ENCODE measurements at places on chromosomes 11 and 22. TPM values are rescaled to one million over a fixed set of nuclear protein-coding genes. Genes with fewer than 3 reads are reported as not detected.

GRCh38 chr11:114265122-114265878 lies 30.9 kb upstream of the NNMT start:
- no peak for DNase-seq

Gene MIOX
- total RNA-seq, result under 0.01 TPM

- no peak for DNase-seq
Observed at GRCh38 chr11:63564056-63564774, 1.0 kb upstream of the PLAAT2 start.

Gene YPEL4
- total RNA-seq, result 0.72 TPM

GRCh38 chr11:36703055-36703404 lies 105.0 kb upstream of the RAG2 start:
- no peak for DNase-seq

Gene PGA5
- not detected for total RNA-seq

Gene SLC25A18
- not detected for total RNA-seq

Gene SLC22A6
- total RNA-seq, result not detected

All from osteoblast (primary cell).